ENCODE measurements at places on chromosomes 3 and 15. TPM values are rescaled to one million over a fixed set of nuclear protein-coding genes. Genes with fewer than 3 reads are reported as not detected.

SHC4 gene
- 0.07 TPM for polyA plus RNA-seq

GOLGA8T gene
- not detected for polyA plus RNA-seq

CHL1 gene
- 0.03 TPM for polyA plus RNA-seq

RGMA gene
- polyA plus RNA-seq, result 0.15 TPM

RPLP1 gene
- 765 TPM for polyA plus RNA-seq

NLGN1 gene
- 0.02 TPM for polyA plus RNA-seq

FOXB1 gene
- polyA plus RNA-seq, result not detected

TPRG1 gene
- polyA plus RNA-seq, result 3.2 TPM

ATP8B4 gene
- 7.1 TPM for polyA plus RNA-seq

GNL3 gene
- polyA plus RNA-seq, result 38.5 TPM

ADAMTS17 gene
- 11.6 TPM for polyA plus RNA-seq

VWA5B2 gene
- polyA plus RNA-seq, result 0.08 TPM

TGM5 gene
- polyA plus RNA-seq, result not detected

EOMES gene
- polyA plus RNA-seq, result 0.49 TPM

ROPN1 gene
- polyA plus RNA-seq, result not detected

NMNAT3 gene
- polyA plus RNA-seq, result 2.3 TPM

HTR3E gene
- polyA plus RNA-seq, result not detected

CD200 gene
- polyA plus RNA-seq, result 0.15 TPM

REC114 gene
- not detected for polyA plus RNA-seq

Data from liver (tissue), 10 donors.